NCI-H345 (cell line): ENCODE measurements at places on chromosomes 7 and 10.

DNA sequence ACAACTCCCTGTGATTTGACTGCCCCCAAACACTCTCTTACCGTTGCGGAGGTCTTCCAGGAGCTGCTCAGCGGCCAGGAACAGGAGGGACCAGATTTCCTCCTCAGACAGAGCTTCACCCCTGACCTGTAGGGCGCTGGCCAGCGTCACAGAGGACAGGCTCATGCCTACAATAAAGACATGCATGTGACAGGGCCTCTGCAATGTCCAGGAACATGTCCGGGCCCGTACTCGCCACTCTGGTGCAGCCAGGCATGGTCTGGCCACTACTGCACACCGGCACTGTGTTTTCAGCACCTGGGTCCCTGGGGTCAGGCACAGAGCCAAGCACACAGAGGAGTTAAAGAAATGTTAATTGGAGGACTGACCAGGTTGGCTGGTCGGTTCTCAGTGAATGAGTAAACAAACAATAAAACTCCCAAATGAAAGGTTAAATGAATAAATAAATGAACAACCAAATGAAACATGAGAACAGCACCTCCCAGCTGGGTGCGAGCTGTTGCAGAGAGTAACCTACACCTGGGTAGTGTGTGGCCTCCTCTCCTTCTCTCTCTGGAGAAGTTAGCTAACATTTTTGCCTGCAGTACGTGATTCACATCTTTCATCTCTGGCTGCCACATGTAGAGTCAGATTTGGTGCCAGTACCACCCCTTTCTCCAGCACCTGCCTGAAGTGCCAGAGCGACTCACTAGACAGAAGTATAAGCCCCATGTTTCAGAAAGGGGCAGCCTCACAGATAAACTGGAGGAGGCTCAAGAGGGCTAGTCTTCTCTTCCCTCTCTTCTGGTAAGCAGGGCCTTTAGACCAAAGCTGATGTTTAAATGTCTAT lies 22.8 kb downstream of the FRMPD2 start:
- peak; percentile 72 for DNase-seq

GRCh38 chr10:43076876-43077420 lies at the start of gene RET:
Gene RET, plus strand, starts transcription at chr10:43077069. Its CDS starts 190 bp downstream, at chr10:43077259.
- peak; percentile 37 for DNase-seq

DNA sequence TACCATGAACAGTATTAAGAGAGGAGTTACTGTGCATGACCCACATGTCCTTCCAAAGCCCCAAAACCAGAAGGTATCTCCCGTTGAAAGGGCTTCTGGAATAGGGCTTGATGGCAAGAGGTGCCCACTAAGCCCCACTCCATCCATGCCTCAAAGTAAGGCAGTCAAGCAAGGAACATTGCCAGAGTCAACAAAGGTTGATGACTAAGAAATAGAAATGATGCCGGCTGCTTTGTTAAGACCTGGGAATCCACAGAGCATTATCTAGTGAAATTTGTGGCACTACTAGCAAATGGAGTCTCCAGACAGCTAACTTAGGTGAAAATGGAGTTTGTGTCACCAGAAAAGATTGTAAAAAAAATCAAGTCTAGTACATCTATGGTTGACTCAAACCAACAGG lies 6.2 kb downstream of the SFR1 start:
- DNase-seq, result no peak

DNA sequence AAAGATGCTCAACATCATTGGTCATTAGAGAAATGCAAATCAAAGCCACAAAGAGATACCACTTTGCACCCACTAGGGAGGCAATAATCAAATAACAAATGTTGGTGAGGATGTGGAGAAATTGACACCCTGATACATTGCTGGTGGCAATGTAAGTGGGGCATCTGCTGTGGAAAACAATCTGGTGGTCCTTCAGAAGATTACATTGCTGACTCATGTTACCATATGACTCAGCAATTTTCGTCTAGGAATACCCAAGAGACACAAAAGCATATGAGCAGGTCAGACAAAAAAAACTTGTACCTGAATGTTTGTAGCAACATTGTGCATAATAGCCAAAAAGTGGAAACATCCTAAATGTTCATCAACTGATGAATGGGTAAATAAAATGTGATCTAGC lies 4.9 kb upstream of the CLDN3 start:
- DNase-seq, result no peak

DNA sequence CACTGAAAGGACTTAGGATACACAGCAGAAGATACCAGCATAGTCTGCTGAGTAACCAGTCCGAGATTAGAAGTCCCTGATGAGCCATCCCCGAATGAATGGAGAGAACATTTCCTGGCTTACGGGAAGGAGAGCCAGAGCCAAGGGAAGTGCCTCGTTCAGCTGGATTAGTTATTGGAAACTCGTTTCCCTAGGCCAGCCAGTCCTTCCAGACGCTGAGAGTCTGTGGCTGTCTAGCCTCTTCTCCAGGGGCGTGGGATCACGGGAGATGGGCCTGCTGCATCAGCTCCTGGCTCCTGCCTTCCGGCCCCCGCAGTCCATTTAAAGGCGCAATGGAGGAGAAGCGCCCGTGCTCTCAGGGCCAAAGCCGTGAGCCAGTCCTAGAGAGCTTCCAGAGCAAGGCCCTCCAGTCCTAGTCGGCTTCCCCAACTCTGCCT lies 712.8 kb downstream of the PARD3 start:
- no peak for DNase-seq

- DNase-seq, result no peak
Measured at GRCh38 chr10:107807836-107808235, 643.3 kb upstream of the SORCS1 start.

- DNase-seq, result no peak
Measured at GRCh38 chr10:116045366-116046356, 227.3 kb downstream of the GFRA1 start.

GRCh38 chr7:93046641-93047040 lies 71.1 kb downstream of the SAMD9 start:
- no peak for DNase-seq

- DNase-seq, result no peak
Measured at GRCh38 chr7:87213811-87214210, 5.7 kb downstream of the TMEM243 start.

GRCh38 chr7:50531928-50532327 lies 33.3 kb downstream of the DDC start:
- DNase-seq, result peak; percentile 88

GRCh38 chr7:98629001-98629431 lies 11.9 kb downstream of the NPTX2 start:
- no peak for DNase-seq

DNA sequence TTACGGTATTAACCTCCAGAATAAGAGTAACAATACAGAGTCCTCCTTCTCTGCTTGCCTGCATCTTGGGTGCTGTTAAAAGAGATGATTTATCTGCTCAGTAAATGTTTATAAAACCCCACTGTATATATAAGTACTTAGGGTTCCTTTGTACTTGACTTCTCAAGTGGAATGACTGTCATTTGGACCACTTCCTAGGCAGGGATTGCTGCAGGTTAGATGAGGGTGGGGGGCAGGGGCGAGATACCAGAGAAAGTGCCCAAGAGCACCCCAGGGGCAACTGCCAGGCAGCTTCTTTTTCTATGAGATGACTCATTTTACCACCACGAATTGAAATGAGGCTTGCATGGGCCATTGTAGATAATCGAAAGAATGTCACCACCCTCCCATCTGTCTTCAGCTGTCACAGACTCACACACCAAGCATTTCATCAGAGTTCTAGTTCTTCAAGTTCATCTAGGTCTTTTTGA lies 421.9 kb upstream of the GALNT17 start:
- DNase-seq, result peak; percentile 76

DNA sequence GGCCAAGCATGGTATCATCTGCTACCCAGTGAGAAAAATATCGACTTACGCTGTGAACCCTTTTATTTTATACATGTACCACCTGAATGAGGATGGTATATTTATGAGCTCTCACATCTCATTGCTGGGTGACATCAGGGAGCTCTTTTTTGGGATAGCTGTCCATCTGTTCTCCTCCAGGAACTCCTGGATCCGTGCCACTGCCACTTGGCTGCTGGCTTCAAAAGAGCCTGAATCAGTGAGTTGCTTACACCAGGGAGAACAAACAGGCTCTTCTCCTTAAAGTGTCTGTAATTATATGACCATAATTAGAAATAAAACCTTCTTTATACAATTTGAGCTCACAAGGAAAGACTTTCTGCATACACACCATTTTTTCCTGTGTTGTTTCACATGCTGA lies 106.2 kb downstream of the KAT6B start:
- DNase-seq, result peak; percentile 13

DNA sequence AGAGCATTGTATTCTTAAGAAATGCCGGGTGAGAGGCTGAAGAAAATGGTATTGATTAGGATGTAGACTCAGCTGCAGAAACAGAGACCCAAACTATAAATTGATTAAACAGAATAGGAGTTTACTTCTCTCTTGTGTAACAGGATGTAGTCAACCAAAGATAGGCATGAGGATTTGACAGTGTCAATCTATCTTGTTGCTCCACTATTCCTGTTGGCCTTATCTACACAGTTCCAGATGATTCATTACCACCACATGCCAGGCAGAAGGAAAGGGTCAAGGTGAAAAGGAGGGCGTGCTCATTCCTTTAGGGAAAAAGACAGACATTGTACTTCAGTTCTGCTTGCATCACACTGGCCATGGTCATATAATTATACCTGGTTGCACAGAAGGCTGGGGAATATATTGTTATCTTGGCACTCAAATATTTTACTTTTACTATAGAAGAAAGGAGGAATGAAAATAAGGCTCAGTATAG lies 11.9 kb upstream of the DMTF1 start:
- no peak for DNase-seq

DNA sequence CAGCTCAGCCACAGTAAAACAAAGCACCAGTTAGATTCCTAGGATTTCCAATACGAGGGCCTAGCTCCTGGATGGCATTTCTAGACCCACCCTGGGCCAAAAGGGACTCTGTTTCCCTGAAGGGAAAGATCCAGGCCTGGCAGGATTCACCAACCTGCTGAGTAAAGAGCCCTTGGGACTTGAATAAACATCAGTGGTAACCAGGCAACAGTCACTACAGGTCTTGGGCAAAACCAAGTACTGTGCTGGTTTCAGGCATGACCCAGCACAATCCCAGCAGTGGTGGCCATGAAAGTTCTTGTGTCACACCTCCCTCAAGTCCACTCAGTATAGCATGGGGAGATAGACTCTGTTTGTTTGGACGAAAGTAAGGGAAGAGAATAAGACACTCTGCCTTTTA lies 31.0 kb upstream of the STARD3NL start:
- peak; percentile 4 for DNase-seq

- DNase-seq, result no peak
Measured at GRCh38 chr10:110569122-110569521, 1.6 kb downstream of the SMC3 start.

- no peak for DNase-seq
Measured at GRCh38 chr7:73681031-73681430, 2.2 kb downstream of the DNAJC30 start.

DNA sequence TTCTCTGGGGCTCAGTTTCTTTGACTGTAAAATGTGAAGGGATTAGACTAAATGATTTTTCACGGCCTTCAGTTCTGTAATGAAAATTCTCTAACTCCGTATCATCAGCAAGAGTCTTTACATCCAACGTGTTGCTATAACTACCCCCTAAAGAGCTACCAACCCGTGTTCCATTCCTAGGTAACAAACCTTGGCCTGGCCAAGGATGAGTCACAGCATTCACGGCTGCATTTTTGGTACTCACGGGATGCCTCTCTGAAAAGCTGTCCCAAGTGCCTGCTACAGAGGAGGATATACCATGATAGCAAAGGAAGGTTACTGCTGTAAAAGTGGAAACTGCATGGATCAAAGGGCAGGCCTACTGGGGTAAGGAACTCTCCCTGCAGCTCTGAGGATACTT lies 5.9 kb downstream of the LRRC4 start:
- DNase-seq, result no peak

DNA sequence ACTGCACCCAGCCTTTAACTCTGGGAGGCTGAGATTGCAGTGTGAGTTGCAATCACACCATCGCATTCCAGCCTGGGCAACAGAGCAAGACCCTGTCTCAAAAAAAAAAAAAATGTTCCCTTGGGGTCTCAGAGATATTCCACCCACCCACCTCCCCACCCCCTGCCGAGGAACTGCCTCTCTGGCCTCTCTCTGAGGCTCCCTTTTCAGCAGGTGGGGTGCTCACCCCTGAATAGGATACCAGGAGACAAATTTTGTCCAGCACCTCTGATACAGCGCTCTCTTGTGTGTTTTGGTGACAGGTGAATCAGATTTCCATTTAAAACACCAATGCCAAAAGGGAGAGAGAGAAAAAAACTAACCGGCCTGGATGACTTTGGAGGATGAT lies 92.6 kb upstream of the KIF5B start:
- no peak for DNase-seq

GRCh38 chr10:809671-810350 lies 120.3 kb upstream of the DIP2C start:
- DNase-seq, result no peak

DNA sequence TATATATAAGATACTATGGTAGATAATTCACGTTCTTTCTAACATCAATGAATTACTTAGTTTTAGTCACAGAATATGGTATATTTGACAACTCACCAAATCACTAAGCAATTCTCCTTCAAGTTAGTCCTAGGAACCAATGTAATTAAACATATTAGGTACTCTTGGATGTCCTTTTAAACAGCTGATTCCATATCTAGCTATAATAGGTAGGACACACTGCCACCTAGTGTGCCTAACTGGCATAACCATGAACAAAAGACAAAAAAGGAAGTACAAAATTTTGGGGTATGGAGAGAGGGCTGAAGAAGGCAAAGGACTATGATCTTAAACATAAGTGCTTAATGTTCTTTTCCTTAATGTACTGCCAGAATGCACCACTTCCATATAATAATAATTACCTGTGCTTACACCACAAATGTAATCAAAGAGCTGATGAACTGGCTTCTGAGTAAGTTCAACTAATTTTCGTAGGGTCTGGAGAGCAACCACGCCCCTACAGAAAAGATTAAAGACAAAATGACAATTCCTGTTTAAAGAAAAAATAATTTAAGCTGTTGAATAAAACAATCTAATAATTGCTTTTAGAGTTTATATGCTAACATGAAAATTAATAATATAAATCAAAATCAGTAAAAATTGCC lies 28.7 kb downstream of the PNPLA8 start:
- peak; percentile 42 for DNase-seq

- DNase-seq, result no peak
Measured at GRCh38 chr7:47653550-47654411, 71.9 kb upstream of the TNS3 start.

DNA sequence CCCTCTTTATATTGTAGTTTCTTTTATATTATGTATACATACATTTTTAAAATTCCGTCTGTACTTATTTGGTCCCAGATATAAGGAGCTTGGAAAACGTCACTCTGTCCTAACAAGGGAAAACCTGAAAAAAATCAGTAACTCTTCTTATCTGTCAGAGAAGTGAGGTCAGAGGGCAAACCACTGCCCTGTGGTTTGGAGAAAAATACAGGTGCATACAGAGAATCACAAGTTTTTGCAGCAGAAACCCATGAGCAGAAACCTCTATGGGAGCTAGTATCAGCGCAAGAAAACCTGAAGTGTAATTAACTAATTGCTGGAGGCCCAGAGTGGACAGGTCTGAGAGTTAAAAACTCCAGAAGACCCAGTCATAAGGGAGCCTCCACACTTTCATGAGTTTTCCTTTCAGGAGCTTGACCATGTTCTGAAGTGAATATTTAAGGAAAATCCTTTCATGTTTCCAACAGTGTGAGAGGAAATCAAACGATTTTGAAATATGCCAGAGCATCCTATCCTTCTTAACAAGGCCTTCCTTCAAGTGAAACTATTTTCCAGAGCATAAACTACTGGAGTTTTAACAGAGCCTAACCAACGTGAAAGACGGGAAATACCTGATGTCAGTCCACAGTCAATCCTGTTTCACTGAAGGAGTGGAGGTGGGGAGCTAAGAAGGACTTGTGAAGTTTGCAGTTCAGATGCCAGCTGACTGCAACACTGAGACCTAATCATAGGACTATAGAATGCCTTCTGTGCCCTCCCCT lies 290.8 kb upstream of the BMPER start:
- DNase-seq, result no peak
